ENCODE measurements at places on chromosomes 7 and 10. TPM values are rescaled to one million over a fixed set of nuclear protein-coding genes. Genes with fewer than 3 reads are reported as not detected.

GRCh38 chr7:112395411-112395810, 54.8 kb upstream of the IFRD1 start:
- DNase-seq: no peak

DNA sequence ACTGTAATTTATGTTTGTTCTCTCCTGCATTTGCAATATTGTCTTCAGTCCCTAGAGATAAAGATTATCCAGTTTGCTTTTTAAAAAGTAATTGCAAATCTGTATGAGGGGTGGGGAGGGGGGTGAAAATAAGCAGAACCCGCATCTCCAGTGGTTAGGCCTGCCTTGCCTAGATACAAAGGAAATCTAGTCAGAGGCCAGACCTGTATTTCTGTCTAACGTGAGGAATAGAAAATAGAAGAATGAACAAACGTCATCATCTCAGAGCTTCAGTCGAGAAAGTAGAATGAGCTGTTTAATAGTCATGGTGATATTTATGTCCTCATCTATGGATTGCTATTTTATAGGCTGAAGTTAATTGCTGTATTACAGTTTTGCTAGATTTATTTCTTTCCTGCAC, 284.2 kb downstream of the BICC1 start:
- DNase-seq: no peak

GRCh38 chr10:10854725-10855124, 162.9 kb upstream of the CELF2 start:
- no peak for DNase-seq

DNA sequence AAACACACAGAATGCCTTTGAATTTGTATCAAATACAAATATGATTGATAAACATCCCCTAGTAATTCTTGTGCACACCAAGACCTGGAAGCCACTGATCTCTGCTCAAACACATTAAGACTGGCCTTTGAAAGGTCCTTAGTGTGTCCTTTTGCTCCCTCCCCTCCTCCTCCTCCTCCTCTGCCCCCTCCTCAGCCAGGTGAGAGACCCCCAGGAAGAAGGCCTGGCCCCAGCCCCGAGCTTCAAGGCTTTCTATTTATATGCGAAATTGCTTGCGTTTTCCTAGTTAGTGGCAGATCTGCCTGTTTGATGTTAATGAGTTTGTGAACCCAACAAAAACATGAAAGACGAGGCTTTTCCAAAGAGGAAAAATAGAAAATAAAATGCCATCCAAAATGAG, 63.6 kb upstream of the TCF7L2 start:
- DNase-seq: no peak

DNA sequence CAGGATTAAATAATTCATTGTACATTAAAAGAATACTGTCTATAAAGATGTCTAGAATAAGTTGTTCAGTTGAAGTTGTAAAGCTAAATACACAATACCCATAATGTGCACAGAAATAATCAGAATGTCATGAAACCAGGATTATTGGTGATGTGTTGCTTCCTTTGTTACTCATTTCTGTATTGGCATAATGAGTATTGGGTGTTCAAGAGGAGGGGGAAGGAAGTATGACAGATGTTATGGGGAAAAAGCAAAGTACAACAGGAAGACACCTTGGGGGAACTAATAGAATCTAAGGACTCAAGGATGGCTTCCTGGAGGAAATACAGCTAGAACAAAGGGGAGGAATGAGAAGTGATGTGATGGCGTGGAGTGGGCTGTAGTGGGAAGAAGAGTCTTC, 15.0 kb downstream of the ANKRD1 start:
- no peak for DNase-seq

DNA sequence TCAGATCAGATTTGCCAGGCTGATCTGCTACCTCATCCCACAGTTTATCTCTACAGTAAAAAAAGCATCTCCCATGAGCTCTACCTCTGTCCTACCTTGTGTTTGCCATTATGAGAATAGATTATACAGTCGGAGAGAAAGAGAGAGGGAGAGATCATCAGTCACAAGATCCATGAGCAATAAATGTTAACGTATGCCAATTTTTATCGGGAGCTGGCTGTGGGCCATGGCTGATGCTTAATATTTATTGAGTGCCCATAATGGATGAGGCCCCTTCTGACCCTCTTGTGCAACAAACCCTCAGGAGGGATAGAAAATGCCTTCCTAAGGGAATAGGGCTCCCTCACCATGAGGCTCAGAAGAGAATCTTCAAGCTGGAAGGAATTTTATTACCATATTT, 52.8 kb downstream of the C10orf90 start:
- no peak for DNase-seq

DNA sequence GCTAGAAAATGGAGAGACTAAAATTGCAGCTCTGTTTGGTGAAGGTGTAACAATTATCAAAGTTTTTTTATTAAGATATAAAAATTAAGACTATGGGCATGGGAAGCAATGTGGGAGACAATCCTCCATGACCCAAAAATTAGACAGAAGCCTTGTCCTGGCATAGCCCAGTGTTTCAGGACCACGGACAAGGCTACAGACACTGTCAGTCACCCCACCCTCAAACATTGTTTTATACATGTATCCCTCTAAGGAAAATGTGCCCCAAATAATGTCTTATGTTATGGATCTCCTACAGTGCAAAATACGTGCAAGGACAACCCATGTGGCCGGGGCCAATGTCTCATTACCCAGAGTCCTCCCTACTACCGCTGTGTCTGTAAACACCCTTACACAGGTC, 24.0 kb downstream of the HABP2 start:
- no peak for DNase-seq

- DNase-seq: no peak
Observed at GRCh38 chr7:137681657-137682562, 164.9 kb downstream of the DGKI start.

DNA sequence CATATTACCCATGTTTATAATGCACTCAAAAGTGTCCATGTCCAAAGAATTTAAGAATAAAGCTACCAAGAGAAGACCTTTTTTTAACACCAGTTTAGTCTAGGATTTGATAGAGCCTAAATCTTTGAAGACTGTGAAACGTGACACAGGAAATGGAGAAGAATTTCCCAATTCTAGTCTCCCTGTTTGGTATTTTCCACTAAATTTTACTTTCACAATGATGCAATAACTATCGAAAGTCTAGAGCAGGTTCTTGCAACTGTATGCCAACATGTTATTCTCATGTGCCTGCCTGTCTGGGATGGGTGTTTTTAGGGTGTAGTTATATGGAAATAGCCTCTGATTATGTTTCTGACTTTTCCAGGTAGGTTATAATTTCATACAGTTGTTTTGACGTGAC, 6.9 kb upstream of the MXI1 start:
- DNase-seq: no peak

DNA sequence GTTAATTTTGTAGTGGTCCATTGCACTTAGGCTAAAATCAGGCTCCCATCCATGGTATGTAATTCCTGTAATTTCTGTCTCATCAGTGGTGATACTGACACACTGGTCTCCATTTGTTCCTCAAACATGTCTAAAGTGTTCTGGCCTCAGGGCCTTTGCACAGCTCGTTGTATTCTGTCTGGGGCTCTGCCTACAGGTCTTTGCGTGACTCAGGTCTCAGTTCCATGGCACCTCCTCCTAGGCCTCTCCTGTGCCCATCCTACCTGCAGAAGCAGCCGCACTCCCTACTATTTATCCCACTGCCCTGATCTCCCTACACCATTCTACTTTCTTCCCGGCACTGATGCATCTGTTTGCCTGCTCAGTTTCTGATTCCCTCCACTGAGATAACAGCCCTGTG, 173.8 kb downstream of the ITGA8 start:
- DNase-seq: no peak

DNA sequence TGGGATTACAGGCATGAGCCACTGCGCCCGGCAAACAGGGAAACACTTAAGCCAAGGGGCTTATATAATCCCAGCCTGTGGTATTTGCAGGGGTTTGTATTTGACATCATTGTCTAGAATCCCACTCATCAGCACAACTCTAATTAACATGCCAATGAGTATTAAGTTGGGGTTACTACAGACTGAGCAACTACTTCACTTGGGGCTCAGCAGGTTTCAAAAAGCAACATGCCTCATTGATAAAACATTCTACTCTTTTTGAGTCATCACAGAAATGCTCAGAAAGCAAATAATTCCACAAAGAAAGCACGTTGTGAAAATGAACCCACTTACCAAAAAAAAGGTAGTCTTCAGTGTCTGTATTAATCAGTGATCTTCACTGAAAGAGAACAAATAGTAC, 236.9 kb upstream of the CELF2 start:
- DNase-seq: no peak

CPEB3 gene
- total RNA-seq: 2.6 TPM

MACROH2A2 gene
- 125 TPM for total RNA-seq

TAS2R3 gene
- total RNA-seq: 5.6 TPM

TMEM273 gene
- total RNA-seq: not detected
